ENCODE measurements at places on chromosomes 1 and 21. TPM values are rescaled to one million over a fixed set of nuclear protein-coding genes. Genes with fewer than 3 reads are reported as not detected.
A peak's percentile ranks its signal among the peaks of the same experiment; 100 is the strongest.

PDZK1IP1 gene
- total RNA-seq, result 1.6 TPM

DNA sequence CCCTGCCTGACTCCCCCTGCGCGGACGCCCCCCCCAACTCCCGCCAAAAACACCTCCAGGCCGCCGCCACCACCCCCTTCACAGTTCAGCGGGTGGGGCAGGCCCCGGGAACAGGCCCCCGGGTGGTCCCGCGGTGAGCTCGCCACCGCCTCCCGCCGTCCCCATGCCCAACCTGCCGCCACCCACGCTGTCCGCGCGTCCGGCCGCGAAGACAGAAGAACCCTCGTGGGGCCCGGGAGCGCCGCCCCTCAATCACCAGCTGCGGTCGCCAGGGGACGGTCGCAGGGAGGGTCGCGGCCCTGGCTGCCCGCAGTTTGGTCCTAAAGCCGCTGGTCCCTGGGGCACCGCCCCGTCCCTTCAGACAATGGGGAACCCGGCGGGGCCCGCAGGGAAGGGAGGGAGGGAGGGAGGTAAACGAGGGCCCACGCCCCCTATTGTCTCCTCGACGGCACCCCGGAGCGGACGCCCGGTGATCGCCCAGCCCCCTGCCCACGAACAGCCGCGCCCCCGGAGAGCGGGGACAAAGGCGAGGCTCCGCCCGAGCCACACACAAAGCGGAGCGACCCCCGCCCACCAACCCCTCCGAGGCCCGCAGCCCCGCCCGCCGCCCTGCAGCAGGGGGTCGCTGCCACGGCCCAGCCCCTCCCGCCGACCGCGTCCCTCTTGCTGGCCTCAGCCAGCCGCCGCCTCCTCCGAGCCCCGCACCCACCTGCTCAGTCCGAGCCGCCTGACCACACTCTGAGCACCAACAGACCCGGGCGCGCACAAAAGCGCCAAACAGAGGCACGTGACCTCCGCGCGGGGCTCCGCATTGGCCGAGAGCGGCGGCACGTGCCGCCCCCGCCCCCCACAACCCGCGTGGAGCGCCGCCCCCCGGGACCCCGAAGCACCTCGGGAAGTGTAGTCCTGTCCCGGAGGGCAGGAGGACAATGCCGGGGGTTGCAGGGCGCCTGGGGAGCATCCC is at the start of gene STMN1:
STMN1 (minus strand) TSS at position 740 of the 964 bp plus-strand sequence. CDS start 1,743 bp downstream, outside the sequence.
- peak; percentile 93 for DNase-seq

- no peak for DNase-seq
Measured at GRCh38 chr1:112544011-112544688, 35.4 kb downstream of the WNT2B start.

- DNase-seq, result no peak
Measured at GRCh38 chr1:174008979-174009378, 13.2 kb downstream of the RC3H1 start.

Data from left cardiac atrium (tissue), 4 donors.